Epithelial cell of proximal tubule (primary cell): ENCODE measurements at places on chromosomes 5 and 9. TPM values are rescaled to one million over a fixed set of nuclear protein-coding genes. Genes with fewer than 3 reads are reported as not detected.
A peak's percentile ranks its signal among the peaks of the same experiment; 100 is the strongest.

- no peak for DNase-seq
Measured at GRCh38 chr5:131672776-131673175, 37.7 kb upstream of the RAPGEF6 start.

DNA sequence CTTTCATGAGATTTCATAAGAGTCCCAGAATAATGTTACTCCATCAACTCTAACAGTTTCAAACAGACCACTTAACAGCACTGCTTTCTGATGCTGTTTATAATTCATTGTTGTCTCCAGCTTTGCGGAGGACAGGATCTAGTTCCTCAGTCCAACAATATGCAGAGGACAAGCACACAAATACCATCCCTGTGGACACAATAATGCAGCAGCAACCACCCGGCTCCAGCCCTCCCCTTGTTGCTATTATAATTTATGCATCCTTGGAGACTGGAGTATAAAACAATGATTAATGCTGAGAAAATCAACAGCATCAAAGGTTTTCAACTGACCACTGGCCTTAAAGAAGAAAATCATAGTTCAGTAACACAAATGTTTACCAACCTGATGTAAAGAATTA, 108.3 kb downstream of the DENND1A start:
- no peak for DNase-seq

DNA sequence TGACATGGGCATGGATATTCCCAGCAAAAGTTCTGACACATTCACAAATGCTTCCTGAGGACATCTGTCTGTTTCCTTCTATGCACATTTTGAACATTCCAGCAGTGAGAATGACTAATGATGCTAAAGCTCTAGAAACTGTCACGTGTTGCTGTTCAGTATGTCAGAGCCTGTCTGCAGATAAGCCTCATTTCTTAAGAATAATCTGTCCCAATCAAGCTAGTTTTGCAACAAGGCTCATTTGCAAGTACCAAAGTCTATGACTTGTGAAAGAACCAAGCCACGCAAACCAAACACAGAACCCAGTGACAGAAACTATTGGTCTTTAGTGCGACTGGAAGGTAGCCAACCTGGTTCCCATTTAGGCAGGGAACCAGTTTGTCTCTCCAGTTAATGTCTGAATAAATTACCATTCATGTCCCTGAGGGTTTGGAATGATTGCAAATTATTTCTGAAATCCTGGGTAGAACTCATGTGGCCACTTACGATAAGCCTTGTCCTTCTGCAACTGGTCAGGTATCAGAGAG, 178.5 kb downstream of the C9orf152 start:
- peak; percentile 97 for DNase-seq

DNA sequence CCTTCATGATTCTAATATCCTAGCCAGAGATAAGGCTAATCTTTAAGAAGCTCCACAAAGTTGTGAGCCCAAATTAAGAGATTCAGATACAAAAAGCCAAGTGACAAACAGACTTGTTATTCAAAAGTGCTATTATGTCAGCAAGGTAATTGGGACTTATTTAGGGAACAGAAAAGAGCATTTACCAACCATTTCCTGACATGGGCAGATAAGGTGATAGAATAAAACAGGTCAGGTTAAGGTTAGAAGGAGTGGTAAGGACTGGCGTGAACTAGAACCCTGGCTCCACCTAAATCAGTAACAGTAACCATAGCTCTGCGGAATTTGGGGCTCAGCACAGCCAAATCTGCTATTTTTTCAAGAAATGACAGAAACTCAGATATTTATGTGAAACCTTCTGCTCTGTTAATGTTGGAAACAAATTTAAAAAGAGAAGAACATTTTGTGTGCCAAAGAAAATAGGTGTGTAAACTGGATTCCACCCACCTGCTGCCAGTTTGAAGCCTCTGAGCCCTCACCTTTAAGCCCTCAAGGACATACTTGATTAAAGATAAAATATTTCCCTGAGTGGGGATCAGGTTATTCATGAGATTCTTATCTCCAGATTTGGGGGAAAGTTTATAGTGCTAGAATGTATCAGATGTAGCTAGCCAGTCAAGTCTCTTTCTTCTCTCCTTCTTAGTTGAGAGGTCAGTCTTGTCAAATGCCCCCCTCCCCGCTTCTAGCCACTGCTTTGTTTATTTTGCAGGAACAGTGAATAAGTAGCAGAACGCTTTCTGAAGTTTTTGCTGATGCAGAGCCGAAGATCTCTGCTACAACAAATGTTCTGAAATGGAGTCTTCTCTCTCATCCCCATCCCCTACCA, 10.2 kb upstream of the ERMP1 start:
- DNase-seq, result no peak

GRCh38 chr5:14337593-14337992, 194.5 kb downstream of the TRIO start:
- no peak for DNase-seq

GRCh38 chr5:38370358-38371100, 112.2 kb downstream of the EGFLAM start:
- DNase-seq, result no peak

GRCh38 chr5:62011089-62011664, 294.8 kb upstream of the KIF2A start:
- no peak for DNase-seq

The FBXL17 gene
- 4.2 and 4.3 TPM in 2 replicates for total RNA-seq

The AQP3 gene
- 0.65 and 5.4 TPM in 2 replicates for total RNA-seq

The RORB gene
- not detected in 2 replicates for total RNA-seq

The FBP2 gene
- not detected in 2 replicates for total RNA-seq

The FST gene
- 0.14 and 0.40 TPM in 2 replicates for total RNA-seq

The PFN3 gene
- total RNA-seq, result not detected in 2 replicates

The MSMP gene
- not detected in 2 replicates for total RNA-seq

The FLT4 gene
- total RNA-seq, result 0.29 and 3.8 TPM in 2 replicates

The PCDHGB7 gene
- 0.65 and 2.8 TPM in 2 replicates for total RNA-seq
